ENCODE measurements at places on chromosomes 1 and 21.

- DNase-seq = no peak
Observed at GRCh38 chr1:192860478-192861185, 51.8 kb downstream of the RGS2 start.

- no peak for DNase-seq
Observed at GRCh38 chr1:206582971-206583706, 29.1 kb downstream of the EIF2D start.

GRCh38 chr1:246726255-246726679, 2.1 kb downstream of the SCCPDH start:
- DNase-seq = no peak

DNA sequence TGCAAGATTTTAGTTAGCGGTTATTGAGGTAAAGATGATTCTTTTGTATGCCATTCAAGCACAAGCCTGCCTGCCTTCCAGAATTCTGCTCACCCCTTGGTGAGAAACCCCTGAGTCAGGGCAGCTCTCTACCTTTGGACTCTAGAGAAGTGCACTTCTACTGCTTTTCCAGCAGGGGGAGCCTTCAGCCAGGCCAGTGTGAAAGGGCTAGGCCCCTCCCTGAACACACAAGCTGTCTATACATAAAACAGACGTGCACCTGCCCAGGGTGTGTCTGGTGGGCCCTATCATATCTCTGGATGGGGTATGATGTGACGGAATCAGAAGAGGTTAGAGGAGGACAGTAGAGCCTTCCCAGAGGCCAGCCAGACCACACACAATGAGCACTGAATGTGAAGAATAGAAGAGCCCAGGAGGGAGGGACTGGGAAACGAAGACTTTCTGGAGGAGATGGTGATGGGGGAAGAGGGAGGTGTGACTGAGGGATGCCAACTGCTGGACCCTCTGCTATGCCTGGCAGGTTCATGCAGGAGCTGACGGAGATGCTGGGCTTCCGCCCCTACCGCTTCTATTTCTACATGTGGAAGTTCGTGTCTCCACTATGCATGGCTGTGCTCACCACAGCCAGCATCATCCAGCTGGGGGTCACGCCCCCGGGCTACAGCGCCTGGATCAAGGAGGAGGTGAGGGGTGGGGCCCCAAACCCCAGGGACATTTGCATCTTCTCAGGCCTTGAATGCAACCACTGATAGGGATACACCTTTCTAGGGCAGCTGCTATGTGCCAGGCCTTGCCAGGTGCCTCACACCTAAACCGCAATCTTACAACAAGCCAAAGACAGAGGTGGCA, 13.0 kb upstream of the KCNC4 start:
- DNase-seq = no peak

GRCh38 chr1:9530320-9530719, 8.9 kb upstream of the SLC25A33 start:
- DNase-seq = no peak

GRCh38 chr21:45011911-45012661, 62.3 kb upstream of the ADARB1 start:
- DNase-seq = peak; percentile 77

DNA sequence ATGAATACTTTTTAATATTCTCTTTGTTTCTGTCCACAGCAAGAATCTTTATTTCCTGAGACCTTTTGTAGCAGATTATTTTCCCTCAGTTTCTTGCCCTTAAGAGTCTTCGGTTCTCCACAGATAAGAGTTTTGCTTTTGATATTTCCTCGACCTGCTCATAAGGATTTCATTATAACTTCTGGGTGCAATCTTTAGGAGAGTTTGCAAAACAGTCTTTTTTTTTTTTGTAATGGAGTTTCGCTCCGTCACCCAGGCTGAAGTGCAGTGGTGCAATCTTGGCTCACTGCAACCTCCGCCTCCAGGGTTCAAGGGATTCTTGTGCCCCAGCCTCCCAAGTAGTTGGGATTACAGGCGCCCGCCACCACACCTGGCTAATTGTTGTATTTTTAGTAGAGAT, 10.1 kb upstream of the UBE4B start:
- no peak for DNase-seq

DNA sequence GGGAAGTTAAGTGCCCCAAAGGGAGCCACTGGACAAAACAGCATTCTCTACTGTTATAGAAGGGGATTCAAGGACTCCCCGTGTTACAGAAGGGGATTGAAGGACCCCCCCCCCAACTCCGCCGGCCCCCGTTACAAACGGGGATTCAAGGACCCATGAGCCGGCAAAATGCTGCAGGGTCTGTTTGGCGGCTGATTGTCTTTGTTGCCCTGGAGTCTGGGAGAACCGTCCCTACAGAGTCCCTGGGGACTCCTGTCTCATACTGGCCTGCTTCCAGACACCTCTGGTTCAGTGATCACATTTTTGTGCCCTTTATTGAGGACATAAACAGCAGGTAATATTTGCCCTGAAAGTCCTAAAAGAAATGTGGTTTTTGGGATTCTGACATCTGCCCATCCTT, 96.4 kb downstream of the SYF2 start:
- no peak for DNase-seq

DNA sequence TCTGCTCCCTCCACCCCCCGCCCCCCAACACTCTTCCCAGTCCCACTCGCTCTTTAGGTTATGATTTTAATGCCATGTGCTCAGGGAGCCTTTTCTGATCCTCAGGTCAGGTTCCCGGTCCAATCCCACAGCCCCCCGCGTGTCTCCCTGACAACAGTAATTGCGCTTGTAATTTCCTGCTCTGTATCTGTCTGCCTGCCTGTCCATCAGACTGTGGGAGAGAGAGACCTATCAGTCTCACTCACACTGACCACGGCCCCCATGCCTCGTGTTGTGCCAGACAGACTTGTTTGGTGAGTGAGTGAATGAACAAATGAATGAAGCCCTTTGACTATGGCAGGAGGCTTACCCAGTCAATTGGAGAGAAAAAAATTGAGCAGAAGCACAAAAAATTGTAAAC, 50.8 kb upstream of the ECE1 start:
- DNase-seq = no peak

DNA sequence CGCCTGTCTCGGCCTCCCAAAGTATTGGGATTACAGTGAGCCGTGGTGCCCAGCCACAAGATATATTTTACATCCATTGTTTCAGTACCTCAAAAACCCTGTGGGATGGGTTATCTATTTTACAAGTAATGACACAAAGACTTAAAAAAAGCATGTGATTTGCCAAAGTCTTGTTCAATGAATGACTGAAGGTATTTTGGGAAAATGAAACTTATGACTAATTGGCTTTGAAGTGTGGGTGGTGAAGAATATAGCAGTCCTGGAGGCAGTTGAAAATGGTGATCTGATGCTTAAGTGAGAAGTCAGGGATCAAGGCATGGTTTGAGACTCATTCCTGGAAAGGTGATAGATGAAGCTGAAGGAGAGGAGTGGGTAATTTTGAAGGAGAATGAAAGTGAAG, 3.0 kb downstream of the SWT1 start:
- no peak for DNase-seq

DNA sequence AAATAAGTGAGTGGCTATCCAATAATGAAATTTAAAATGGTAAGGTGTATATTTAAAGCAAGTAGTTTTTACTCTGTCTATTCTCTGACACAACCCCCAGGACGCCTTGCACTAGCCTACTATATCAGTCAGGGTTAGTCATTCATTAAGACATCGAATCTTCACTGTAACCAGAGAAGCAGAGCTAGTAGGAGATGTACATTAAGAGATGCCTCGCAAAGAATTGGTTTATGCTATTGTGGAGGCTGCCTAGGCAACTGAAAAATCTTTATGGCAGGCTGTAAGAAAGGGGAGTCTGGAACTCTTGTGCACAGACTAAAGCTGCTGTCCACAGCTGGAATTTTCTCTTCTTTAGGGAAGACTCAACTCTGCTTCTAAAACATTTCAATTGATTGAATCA, 28.8 kb downstream of the NTNG1 start:
- DNase-seq = no peak

- DNase-seq = no peak
Observed at GRCh38 chr21:41322496-41323382, 6.1 kb downstream of the FAM3B start.

GRCh38 chr1:39816415-39817090, 27.9 kb upstream of the BMP8B start:
- DNase-seq = peak; percentile 37

DNA sequence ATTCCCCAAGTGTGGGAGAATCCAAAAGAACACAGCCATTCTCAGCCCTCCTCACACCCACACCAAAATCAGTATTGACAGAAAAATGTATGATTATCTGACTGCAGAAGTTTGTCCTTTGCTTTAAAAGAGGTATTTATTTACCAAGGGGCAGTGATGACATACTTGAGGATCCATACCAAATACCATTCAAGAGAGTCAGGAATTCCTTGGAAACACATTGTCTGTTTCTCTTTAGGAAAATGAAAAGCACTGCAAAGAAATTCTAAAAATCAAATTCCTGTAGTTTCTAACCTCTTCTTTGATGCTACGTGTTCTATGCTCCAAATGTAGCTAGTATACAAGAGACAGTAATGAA, 509.6 kb upstream of the CXADR start:
- DNase-seq = no peak

- no peak for DNase-seq
Observed at GRCh38 chr1:55861676-55862340, 646.6 kb upstream of the USP24 start.

- no peak for DNase-seq
Observed at GRCh38 chr1:178599087-178599486, 86.2 kb downstream of the TEX35 start.

DNA sequence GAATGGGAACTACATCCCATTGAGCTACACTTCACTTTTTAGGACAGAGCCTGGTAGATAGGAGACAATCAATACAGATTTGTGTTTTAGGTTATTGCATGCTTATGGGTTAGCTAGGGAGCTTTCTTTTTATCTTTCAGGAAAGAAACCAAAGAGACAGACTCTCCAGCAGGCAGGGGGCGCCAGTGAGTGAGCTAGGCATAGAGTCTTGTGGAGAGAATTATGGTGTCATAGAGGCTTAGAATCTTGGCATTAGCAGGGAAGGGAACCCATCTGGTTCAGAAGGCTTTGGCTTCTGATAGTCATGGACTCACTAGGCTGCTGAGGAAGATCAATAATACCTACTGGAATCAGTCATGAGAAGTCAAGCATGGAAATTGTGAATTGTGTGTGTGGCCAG, at the start of gene SMCP:
Gene SMCP (plus strand): TSS at position 281 of the 400 bp plus-strand sequence. CDS start 6,101 bp downstream, outside the sequence.
- DNase-seq = no peak

GRCh38 chr1:45765999-45766792, 15.7 kb upstream of the IPP start:
- DNase-seq = no peak

DNA sequence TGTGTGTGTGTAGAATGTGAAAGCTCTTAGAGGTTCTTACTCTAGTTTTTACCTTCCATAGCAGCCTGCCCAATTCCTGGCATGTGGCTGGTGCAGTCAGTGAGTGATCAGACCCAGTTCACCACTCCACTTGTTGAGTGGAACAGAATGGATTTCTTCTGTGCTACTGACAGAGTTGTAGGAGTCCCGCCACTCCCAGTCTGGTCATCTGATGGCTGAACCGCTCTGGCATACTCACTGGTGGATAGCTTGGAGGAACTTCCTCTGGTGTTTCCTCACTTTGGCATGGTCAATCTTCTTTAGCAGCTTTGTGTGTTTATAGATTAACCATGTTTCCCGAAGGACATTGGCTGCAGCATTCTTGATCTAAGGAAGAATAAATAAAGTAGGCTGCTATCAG, 106.7 kb upstream of the ADAR start:
- DNase-seq = no peak

- no peak for DNase-seq
Observed at GRCh38 chr1:145956781-145957442, 905 bp downstream of the LIX1L start.

DNA sequence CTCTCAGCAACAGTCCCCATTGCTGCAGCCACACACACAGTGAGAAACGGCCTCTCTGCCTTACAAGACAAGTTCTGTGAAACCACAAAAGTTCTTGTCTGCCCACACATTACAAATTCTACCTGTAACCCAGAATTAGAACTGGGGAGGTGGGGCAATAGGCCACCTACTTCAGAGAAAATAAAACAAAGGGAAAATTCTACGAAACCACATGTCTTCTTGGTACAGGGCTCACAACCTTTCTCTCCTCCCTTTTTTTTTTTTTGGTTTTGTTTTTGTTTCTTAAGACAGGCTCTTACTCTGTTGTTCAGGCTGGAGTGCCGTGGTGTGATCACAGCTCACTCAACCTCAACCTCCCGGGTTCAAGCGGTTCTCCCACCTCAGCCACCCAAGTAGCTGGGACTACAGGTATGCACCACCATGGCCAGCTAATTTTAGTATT, 30.2 kb downstream of the LPAR3 start:
- no peak for DNase-seq

- DNase-seq = no peak
Observed at GRCh38 chr1:200384818-200385390, 24.9 kb downstream of the ZNF281 start.

DNA sequence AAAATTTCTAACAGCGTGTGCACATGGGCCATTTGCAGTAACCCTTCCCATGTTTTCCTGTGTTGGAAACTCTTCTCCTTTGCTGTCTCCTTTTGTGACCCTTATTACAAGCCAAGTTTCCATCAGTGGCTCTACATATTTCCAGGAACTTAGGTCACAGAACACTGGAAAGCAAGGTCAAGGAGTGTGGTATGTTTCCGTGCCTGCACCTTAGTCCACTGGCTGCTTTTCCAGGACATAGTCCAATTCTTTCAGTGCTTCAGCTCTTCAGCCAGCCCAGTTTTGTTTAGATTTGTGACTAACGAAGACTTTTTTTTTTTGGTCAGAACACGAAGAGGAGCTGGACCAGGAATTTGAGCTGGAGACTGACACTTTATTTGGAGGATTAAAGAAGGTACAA, 33.8 kb downstream of the HHAT start:
- DNase-seq = peak; percentile 28

DNA sequence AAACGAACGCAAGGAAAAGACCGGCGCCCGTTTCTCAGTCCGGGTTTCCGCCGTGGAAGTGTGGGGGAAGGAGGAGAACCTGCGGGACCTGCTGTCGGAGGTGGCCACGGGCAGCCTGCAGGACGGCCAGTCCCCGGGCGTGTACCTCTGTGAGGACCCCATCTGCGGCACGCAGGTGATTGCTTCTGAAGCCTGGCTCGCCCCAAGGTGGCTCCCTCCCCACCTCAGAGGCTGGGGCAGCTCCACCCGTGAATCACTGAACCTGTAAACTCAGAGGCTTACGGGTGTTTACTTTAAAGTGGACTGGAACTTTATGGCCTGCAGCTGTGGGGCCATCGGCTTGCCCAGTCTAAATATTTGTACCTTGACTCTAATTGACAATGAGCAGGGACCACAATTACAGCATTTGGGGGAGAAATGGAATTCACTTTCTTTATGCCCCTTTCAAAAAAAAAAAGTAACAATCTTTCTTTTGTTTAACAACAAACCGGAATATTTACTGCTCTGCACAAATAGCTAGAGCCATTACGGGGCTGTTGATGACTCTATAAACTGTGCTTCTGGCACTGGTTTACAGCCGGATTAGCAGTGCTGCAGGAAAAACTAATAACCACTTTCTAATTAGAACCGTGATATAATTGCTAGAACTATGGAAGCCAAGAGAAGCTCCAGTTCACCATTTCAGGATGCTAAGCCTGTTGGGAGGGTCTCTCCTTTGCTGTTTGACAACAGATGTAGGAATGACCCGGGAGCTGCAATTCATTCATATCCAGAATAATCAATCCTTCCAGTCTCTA, 454.8 kb downstream of the KIF26B start:
- no peak for DNase-seq

- DNase-seq = no peak
Observed at GRCh38 chr1:184163674-184164465, 112.3 kb downstream of the TSEN15 start.

GRCh38 chr1:204255966-204256365, 42.2 kb upstream of the GOLT1A start:
- no peak for DNase-seq

- no peak for DNase-seq
Observed at GRCh38 chr1:107251839-107252238, 111.0 kb downstream of the NTNG1 start.

Measured in astrocyte of the cerebellum (primary cell).